Caki2 (cell line): ENCODE measurements at places on chromosomes 6 and 20. TPM values are rescaled to one million over a fixed set of nuclear protein-coding genes. Genes with fewer than 3 reads are reported as not detected.

GRCh38 chr6:118902726-118903125 lies 8.8 kb downstream of the ASF1A start:
- no peak for DNase-seq

DNA sequence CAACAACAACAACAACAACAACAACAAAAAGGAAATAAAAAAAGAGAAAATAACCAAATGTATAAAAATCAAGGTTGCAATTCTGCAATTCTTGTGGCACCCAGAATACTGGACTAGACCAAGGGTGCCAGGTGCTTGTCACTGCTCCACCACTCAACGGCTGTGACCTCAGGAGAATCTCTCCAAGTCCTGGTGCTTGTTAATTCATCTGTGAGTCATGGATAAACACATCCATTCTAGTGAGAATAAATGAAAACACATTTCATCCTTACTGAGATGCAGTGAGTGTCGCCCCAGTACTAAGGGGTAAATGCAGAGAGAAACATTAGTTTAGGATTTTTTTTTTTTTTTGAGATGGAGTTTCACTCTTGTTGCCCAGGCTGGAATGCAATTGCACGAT lies 32.0 kb downstream of the HLA-C start:
- DNase-seq, result no peak

DNA sequence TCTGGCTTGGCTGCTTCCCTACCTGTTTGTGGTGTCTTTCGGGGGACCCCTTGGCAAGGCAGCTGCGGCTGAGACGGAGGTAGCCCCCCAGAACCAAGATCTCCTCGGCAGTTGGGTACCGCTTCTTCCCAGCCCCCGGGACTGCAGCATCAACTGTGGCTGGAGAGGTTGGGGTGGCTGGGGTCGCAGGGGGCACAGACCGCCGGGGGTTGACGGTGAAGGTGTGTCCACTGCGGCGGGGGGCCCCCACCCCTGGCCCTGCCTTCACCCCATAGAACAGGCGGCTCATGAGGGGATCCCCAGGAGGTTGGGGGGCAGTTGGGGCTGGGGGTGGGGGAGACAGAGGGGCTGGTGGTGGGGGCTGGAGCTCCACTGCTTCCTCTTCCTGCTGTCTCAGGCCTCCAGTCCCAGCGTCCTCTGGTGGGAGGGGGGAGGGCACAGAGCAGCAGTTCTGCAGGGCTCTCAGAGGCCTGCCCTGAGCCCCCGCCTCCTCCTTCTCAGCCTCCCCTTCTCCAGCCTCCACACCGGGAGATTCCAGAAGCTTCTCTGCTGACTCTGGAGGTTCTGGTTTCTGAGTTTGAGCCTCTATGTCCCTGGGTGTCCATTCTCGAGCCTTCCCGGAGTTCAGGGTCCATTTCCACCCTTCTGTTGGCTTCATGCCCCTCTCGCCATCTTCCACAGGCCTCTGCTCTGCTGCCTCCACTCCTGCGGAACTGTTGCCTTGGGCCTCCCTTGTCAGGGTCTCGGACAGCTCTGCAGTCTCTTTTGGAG lies 1.9 kb downstream of the PPP1R18 start:
- DNase-seq, result no peak

- no peak for DNase-seq
Measured at GRCh38 chr20:35434085-35435005, 3.7 kb downstream of the GDF5 start.

The PAK5 gene
- not detected in 2 replicates for total RNA-seq

The TBXT gene
- total RNA-seq, result not detected in 2 replicates

DNA sequence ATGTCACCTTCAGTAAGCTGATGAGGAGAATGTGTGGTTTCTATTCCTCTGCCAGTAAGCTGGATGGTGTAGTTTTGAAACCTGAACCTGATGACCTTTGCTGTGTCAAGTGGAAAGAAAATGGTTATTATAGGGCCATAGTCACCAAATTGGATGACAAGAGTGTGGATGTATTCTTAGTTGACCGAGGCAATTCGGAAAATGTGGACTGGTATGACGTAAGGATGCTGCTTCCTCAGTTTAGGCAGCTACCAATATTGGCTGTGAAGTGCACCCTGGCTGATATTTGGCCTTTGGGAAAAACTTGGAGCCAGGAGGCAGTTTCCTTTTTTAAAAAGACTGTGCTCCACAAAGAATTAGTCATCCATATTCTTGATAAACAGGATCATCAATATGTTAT lies 2.0 kb downstream of the TDRD6 start:
- DNase-seq, result no peak

The VGLL2 gene
- total RNA-seq, result not detected in 2 replicates

The ASIP gene
- total RNA-seq, result not detected in 2 replicates

The KIF16B gene
- 2.4 and 10.6 TPM in 2 replicates for total RNA-seq

DNA sequence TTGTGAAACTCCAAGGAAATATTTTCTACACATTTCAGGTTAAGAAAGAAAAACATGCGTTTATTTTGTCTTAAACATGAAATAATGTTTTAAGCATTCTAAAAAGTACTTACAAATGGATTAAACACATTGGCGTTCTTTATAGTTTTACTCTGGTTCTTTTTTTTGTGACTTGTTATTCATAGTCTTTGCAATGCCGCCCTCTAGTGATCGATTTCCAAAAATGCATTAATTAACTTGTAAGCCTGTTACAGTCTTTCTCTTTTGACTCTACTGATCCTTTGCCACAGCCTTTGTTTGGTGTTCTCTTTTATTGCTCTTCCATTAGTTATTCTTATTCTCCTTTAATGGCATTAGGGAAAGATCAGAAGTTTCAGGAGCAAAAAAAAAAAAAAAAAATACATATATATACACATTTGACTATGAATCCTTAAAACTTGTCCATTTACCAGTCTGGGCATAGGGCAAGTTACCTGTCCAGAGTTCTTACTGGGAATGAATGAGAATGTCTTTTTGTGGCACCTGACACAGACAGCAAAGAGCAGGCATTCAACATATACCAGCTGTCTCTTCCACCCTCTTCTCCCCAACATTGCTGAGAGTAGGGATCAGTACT lies 59.9 kb downstream of the MACROD2 start:
- peak; percentile 50 for DNase-seq

The SIGLEC1 gene
- total RNA-seq, result not detected in 2 replicates

DNA sequence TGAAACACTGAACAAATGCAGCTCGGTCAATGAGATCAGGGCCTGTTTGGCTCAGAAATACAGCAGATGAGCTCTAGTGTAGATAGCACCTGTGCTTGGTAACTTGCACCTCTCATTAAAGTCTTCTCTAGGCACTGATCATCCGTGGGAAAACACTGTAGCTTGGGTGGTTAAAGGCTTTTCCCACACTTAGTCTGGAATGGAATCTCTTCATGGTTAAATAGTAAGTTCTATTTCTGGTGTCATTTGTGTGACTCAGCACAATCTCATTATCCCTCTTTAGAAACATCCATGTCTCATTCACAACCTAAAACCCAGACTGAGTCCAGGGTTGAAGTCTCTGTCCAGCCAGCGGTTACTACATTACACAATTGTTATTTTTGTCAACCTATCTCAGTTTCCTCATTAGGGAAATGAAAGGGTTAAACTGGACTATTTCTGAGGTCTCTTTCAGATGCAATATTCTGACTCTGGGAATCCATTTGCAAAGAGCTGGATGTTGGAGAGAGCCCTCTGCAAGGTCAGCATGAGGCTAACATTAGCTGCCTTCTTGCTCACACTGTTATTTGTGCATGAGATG lies 125.0 kb downstream of the ZDHHC14 start:
- no peak for DNase-seq

GRCh38 chr20:46752728-46753127 lies 43.3 kb downstream of the SLC2A10 start:
- peak; percentile 50 for DNase-seq

DNA sequence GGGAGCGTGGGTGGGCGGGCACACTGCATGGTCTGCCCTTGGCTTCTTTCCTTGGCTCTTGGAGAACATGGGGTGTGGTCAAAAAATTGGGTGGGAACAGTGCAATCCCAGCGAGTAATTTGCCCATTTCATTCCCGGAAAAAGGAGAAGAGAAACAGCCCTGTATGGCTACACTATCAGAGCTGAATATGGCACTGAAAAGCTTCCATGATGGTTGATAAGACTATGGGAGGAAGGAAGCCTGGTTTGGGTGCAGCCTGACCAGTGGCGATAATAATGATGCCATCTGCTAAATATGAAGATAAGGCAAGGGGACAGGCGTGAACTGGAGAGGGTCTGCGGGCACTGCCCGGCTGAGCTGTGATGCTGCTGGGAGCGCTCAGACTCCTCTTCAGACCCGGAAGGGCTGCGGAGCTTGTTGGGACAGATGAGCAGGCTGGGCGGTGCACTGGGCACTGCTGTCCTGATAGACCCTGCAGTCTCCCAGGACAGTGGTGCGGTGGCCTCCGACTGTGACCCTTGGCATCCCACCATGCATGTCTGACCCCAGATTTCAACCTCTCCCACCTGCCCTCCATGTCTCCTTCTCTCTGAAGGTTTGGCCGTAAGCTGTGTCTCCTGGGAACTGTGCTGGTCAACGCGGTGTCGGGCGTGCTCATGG lies 10.2 kb downstream of the SLC22A1 start:
- DNase-seq, result no peak

DNA sequence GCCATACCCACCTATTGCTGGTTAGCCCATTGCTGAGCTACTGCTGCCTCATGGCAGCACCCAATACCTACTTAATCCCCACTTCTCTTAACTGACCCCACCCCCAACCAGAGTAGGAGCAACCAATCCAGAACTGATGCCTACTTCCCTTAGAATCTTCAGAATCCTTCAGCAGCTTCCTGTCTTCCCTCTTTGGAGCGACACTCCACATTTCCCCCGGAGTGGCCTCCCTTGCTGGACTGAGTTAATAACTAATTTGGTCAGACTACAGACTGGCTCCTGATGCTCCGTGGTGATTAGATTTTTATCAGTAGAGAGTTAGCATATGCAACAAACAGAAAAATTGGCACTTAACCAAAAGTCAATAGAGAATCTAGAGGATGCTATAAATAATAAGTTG lies 51.2 kb upstream of the UBR2 start:
- peak; percentile 34 for DNase-seq

GRCh38 chr6:29769336-29769735 lies 46.1 kb downstream of the HLA-F start:
- DNase-seq, result no peak

DNA sequence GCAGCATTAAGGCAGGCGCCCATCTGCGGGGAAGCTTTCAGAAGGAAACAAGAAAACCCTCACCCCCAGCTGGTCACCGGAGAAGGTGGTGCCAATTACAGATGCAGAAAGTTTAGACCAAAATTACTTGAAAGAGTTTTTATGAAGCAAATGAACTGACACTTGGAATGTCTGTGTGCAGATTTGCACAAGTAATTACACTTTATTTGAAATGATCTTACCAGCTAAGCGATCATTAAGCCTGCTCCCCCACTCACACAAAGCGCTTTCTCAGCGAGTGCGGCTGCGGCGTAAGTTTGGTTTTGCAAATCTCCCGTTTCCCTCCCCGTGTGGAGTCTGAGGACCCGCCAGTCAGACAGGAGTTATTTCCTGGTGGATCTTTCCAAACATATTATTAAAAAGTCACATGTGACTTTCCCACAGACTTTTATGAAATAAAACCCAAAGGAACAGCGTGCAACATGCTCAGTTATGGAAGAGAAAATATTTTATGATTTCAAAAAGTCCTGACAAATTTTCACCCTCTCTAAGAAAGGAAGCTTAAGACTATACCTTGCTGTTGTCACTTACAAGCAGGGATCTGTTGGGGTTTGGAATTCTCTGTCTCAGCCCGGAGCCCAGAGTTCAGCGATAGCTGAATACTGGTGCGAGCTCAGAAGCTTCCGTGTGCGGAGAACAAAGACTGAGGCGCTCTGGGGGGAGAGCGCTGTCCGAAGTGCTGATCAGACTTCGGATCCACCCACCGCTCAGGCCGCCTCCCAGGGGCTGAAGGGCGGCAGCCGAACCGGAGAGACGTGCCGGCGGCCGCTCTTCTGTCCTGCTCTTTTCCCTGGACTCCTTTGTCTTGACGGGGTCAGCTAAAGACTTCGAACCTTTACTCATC lies 2.7 kb upstream of the MYT1 start:
- DNase-seq, result peak; percentile 63

GRCh38 chr6:142008781-142009180 lies 123.9 kb upstream of the GJE1 start:
- no peak for DNase-seq

The TMEM151B gene
- total RNA-seq, result not detected in 2 replicates

- DNase-seq, result no peak
Measured at GRCh38 chr6:134245041-134245440, 72.9 kb downstream of the SGK1 start.

GRCh38 chr6:155630085-155630484 lies 174.4 kb upstream of the NOX3 start:
- DNase-seq, result no peak

The CCM2L gene
- total RNA-seq, result 21.5 and 29.4 TPM in 2 replicates

- no peak for DNase-seq
Measured at GRCh38 chr6:113888493-113888892, 31.3 kb downstream of the MARCKS start.

The ZNF334 gene
- 0.24 TPM in 1 of 2 replicates, not detected in the other for total RNA-seq

DNA sequence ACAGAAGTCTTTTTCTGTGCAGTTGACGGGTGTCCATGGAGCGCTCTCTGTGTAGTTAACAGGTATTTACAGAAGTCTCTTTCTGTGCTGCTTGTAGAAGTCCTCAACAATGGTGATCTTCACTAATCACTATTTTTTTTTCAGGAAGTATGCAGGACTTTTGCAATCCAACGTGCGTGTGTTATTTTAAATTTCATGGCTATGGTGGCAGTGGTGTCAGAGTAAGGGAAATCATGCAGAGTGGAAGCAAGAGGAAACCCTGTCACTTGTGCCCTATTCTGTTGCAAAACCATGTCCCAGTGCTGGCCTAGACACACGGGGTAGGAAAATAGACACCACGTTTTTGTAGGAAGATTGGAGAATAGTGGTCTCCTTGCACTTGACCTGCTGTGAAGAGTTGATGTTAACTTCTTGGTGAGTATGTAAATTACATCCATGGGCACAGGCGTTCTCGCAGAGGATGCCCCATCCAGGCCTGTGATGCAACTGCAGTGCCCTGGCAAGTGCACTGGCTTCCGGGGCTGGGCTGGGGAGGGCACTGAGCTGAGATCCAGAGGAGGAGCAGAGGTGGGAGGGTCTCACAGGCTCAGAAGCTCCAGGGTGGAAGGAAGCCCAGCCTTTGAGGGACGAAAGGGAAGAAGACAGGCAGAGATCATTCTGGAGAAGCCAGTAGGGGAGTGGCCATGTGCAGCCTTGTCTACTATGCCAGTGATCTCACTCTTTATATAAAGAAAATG lies 146.5 kb downstream of the SYCP2 start:
- DNase-seq, result no peak

The CDH22 gene
- 0.07 and 0.43 TPM in 2 replicates for total RNA-seq

DNA sequence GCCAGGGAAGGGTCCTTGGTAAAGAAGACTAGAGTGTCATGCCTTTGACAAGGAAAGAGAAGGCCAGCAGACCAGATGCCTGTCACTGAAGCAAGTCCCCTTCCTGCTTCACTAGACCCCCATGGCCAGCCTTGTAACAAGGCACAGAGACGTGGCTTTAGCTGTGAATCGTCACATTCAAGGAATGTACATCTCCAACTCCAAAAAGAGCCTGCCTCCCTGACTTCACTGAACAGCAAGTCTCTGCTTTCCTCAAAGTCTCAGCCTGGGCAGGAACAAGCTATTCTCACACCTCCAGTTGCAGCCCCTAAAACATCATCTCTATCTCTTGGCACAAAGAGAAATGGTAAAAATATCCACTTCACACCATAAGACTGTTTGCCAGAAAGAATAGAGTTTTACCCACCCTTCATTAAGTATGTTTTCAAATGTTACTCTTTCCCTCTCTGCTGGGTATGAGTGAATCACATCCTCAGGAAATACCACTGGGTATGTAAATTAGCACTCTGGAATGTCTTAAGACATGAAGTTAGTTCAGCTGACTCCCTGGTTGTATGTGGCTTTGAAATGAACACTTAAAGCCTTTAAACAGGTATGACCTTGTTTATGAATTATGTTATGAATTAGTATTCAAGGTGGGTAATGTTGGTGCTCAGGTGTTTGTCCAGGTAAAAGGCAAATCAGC lies 46.4 kb upstream of the NT5E start:
- peak; percentile 63 for DNase-seq

The MMP24 gene
- total RNA-seq, result 14.3 and 17.1 TPM in 2 replicates
